GM23338 (cell line): ENCODE measurements at places on chromosomes 6 and 20. TPM values are rescaled to one million over a fixed set of nuclear protein-coding genes. Genes with fewer than 3 reads are reported as not detected.

GRCh38 chr6:137264311-137265075 lies 45.3 kb upstream of the IFNGR1 start:
- no peak for DNase-seq

DNA sequence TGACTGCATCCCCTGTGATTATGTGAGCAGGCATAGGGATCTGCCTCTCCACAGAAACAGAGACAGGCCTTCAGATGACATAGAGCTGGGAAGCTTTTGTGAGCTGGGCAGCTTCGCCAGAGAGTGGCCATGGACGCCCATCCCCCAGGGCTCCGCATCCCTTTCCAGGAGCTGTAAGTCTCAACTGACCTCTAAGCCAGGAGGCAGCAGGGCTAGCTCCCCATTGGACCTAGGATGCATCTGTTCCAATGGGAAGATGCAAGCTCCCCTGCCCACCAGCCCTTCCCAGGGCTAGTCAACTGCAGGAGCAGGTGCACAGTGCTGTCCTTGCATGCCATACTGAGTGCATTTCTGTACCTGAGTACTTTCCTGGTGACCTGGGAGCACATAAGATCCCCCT lies 663.6 kb downstream of the RNF144B start:
- no peak for DNase-seq

DNA sequence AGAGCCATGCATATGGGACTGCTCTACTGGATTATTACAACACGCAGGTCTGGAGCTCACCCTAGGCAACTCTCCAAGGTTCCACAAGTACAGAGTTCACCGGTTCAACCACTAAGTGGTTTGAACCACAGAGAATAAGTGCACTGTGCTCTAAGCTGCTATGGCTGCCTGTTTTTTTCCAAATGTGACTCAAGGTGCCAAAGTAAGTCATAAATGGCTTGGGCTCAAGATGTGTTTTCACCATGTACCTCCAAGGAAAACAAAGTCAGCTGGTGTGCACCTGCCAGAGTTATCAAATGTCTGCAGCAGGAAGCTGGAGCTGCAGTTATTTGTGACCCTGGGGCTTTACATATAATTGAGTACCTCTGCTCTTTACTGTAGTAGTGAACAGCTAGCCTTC lies 76.7 kb downstream of the PREP start:
- DNase-seq, result no peak

- no peak for DNase-seq
Observed at GRCh38 chr20:44990425-44990824, 24.1 kb downstream of the STK4 start.

DNA sequence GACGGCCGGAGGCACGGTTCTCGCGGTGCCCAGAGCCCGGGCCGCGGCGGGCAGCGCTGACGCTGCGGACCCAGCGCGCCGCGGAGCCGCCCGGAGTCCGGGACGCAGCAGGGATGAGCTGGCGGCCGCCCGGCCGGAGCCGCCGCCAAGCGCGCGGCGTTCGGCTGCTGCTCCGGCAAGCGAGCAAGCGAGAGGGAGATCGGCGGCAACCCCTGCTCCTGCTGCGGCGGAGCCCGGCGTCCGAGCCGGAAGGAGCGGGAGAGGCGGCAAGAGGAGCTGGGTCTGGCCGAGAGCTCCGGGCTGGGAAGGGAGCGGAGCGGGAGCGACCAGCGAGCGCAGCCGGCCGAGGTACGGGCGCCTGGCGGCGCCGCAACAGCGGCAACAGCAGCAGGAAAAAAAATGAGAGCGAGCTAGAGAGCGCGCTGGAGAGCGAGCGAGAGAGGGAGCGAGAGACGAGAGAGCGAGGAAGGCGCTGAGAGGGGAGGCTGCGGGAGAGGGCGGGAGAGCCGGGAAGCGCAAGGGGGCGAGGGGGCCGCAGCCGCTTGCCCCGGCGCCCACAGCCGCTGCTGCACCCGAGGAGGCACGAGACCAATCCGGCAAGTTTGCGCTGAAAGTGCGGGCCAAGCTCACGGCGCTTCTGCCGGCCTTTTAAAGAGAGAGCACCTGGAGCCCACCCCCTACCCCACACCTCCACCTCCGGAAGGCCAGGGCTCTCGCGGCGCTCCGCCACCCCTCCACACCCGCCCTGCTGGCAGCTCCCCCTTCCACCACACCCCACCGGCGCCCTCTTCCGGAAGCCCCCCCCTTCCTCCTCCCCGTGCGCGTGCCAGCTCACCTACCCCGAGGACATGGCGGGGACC lies 496 bp downstream of the GRM4 start:
- peak; percentile 83 for DNase-seq

DNA sequence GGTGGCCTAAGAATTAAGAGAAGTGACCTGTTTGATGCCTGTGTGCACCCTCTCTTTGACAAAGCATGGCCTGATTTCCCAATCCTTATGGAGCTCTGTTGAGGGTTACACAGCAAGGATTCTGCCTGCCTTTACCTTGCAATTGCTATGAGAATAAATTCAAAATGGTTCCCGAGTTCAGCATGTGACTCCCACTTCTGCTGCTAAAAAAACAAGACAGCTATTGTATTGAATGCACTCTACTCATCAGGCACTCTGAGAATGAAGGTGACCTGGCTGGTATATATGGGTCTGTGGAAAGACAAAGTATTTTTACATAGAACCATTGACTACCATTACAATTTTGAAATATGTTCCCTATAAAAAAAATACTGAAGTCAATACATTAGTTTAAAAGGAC lies 190.3 kb downstream of the ATXN1 start:
- no peak for DNase-seq

- DNase-seq, result no peak
Observed at GRCh38 chr6:113570161-113570560, 287.0 kb upstream of the MARCKS start.

The VGLL2 gene
- total RNA-seq, result 0.12 TPM in 1 of 2 replicates, not detected in the other

The MSH5 gene
- 23.9 and 27.2 TPM in 2 replicates for total RNA-seq

The CCN5 gene
- total RNA-seq, result not detected in 2 replicates

The GPX5 gene
- not detected in 2 replicates for total RNA-seq

DNA sequence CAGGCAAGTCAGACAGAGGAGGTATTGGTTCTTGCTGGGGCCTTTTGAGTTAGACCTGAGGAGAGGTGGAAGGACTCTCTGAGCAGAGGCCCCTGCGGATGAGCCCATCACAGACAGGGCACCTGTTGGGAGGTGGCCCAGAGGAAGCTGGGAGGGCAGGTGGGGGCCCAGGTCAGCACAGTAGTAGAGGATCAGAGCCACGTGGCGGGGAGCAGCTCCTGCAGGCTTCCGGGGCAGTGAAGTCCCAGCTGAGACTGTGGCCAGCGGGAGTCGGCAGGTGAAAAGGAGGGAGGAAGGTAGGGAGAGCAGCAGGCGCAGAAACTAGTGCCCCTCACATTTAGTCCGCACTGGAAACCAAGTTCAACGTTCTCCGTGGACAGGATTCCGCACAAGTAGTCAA lies 61.8 kb downstream of the RSPH3 start:
- peak; percentile 33 for DNase-seq

The TRIM31 gene
- total RNA-seq, result not detected in 2 replicates

DNA sequence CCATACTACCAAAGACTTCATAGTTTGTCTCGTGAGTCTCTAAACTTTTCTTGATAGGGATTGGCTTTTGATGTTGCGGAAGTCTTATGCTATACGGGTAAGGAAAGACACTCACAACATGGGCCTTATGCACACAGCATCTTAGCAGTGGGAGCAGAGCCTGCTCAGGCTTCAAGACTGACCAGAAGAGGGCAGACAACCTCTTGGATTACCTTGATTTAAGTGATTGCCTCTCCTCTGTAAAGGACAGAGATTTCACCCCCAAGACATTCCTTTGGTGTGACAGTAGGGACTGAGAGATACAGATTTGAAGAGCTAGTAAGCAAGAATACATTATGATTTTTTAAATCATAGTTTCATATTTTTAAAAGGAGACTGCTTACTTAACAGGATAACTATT lies 71.0 kb upstream of the SAMD3 start:
- peak; percentile 84 for DNase-seq

GRCh38 chr6:19754686-19755085 lies 82.5 kb upstream of the ID4 start:
- no peak for DNase-seq

The RAET1L gene
- not detected in 2 replicates for total RNA-seq

The DZANK1 gene
- total RNA-seq, result 6.7 and 8.3 TPM in 2 replicates

GRCh38 chr6:75611702-75612375 lies 10.2 kb downstream of the SENP6 start:
- no peak for DNase-seq

- DNase-seq, result no peak
Observed at GRCh38 chr6:145090801-145091585, 644.3 kb downstream of the EPM2A start.

DNA sequence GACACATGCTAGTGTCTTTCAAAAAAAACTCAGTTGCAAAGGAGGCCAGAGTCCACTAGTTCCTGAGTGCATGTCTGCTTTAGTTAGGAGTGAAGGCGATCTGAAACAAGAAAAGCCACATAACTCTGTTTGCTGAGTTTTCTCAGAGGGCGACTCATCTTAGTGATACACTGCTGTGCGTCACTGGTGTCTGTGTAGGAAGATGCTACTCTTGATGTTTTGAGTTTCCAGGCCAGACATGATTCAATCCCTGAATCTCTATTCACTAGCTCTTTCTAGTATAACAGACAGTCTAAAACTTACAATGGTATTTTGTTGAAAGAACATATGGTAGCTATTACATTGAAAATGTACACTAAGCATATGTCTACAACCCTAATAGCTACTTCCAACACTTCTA lies 60.9 kb downstream of the GFRAL start:
- no peak for DNase-seq
